ENCODE measurements at places on chromosomes 13 and 19.

GRCh38 chr13:49419276-49419675, 24.6 kb downstream of the CAB39L start:
- DNase-seq, result peak; percentile 15

GRCh38 chr19:16397791-16398529, 73.3 kb downstream of the KLF2 start:
- DNase-seq, result no peak

- no peak for DNase-seq
These were observed 704.3 kb downstream of the UQCRFS1 start for GRCh38 chr19:28508666-28509065.

- no peak for DNase-seq
These were observed 45.2 kb upstream of the URI1 start for GRCh38 chr19:29896802-29897201.

DNA sequence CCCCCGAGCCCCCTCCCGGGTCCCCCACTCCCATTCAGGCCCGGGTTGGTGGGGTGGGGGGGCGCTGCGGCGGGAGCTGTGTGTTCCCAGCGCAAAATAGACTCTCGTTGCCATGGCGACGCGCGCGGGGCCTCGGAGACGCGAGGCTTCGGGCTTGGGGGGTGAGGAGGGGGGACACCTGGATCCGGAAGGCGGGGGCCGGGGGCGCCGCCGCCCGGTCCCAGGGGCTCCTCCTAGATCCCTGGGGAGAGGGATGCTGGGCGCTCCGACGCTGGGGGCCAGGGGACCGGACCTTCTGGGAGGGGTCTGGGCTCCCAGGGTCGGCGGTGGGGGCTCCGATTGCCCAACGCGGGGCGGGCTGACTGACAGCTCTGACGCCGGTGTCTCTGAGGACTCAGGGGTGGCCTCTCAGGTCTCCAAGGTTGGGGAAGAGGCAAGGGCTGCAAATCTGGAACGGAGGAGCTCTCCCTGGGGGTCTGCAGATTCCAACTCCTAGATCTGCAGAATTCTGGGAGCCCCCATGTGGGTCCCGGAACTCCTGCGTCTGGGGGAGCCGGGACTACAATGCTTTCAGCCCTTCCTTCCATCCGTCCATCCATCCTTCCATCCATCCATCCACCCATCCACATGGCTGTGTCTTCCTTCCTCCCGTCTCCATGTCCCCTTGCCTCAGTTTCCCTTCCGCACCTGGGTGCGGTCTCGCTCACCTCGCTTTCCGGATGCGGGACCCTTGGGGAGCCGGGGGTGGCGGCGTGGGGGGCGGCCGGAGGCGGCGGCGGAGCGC, 9.1 kb upstream of the SHISA7 start:
- DNase-seq, result no peak

GRCh38 chr19:50365434-50366306, at the start of gene NAPSA:
TSS of gene NAPSA (minus strand) at chr19:50365639. CDS start at chr19:50365621, 18 bp downstream.
- no peak for DNase-seq

DNA sequence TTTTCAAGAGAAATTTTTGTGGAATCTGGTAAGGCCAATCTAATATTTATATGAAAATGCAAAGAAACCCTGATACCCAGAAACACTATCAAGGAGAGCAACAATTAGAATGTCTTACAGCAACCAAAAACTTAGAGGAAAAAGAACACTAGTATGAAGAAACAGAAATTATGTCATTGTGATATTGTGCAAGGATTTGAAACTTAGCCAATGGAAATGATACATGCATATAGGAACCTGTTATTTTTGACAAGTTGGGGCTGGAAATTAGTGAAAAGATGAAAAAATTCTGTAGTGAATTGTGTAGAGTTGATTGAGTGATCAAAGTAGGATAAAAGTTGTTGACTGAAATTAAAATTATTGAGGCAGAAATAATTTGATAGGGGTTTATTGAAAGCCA, 792.6 kb upstream of the SLITRK6 start:
- no peak for DNase-seq

DNA sequence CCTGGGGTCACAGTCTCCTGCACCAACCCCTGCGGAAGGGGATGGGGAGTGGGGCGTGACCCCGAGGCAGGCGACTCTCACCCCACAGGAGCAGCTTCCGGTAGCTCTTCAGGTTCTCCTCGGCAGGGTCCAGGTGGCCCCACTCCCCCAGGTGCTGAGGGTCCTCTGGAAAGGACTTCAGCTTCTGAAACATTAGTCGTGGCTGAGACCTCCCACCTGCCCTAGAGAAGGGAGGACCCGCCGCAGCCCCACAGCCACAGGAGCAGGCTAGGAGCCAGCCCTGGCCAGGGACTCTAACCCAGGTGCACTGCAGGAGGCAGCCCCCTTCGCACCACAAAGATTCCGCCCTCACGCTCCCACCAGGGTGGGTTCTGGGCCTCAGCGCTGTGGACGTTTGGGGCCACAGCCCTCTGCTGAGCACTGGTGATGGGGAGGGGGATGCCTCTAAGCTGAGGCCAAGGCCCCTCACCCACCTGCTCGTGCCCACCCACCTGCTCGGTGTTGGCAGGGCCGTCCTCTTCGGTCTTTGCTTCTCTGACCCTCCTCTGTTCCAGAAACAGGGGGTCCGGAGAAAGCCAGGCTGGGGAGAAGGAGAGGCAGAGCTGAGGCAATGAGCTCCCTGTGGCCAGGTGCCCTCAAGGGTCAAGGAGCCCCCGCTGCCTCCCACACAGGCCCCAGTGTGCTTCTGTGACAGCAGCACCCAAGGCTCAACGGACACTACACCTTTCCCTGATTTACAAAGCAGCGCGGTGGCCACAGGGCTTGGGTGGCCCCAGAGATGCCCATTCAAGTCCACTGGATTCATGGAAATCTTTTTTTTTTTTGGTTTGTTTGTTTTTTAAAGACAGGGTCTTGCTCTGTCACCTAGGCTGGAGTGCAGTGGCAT, 11.0 kb downstream of the ZSCAN18 start:
- DNase-seq, result no peak

GRCh38 chr19:28883241-28883693, 329.7 kb downstream of the UQCRFS1 start:
- DNase-seq, result peak; percentile 55

DNA sequence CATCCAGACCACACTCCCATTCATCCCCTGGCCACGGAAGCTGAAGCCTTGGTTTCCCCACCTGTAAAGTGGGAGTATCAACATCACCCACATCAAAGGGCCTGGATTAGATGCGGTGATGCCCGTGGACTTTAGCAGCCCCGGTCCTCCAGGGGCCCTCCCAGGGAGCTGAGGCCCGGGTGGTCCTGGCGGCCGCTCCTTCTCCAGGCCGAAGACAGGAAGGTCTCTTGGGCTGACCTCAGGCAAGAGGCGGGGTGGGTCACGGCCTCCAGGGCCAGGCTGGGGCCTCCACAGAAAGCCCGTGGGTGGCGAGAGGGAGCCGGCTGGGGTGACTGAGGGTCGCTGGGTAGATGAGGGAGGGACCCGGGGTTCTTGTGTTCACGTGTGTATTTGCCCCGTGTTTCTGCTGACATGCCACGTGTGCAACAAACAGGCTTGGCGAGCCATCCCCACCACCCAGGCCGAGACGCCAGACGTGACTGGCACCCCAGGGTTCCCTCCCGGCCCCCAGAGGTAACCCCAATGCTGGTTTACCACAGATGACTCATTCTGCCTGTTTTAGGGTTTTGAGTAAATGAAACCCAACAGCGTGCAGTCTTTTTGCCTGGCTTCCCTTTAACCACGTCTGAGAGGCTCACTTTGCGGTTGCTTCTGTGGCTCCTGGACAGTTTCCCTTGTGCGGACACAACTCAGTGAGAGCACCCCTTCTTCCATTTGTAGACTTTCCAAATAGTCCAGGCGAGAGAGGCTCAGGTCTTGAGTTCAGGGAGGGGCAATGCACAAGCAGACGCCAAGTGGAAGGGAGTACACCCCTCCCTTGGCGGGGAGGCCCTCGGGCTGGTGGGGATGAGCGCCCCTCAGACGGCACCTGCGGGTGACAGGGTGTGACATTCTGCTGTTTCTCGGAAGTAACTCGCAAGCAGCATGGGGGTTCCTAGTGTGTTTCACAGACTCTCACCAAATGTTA, 42.9 kb downstream of the C13orf46 start:
- no peak for DNase-seq

DNA sequence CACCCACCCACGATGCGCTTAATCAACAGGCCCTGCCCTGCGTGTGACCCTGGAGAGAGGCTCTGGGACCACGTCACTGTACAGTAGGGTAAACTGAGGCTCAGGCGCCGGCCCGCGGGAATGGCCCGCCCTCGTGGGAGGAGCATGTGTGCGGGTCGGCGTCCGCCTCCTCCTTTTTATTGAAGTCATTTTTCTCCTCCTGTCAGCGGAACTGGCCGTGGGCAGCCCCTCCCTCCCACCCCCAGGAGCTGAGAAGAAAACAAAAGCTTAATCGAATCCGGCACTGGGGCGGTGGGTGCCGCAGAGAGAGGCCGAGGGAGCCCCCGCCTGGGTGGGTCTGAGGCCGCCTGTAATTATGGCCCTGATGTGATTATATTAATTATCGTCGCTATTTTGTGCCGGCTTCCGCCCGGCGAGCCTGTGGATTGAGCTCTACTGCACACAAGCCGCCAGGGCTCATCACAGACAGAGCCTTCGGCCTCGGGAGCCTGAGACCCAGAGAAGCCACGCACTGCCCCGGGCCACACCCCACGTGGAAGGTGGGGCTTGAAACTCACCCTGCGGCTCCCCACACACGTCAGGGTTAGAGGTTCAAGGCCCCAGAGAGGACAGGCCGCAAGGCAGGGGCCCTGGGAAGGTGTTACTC, 7.0 kb downstream of the C2CD4C start:
- DNase-seq, result no peak

DNA sequence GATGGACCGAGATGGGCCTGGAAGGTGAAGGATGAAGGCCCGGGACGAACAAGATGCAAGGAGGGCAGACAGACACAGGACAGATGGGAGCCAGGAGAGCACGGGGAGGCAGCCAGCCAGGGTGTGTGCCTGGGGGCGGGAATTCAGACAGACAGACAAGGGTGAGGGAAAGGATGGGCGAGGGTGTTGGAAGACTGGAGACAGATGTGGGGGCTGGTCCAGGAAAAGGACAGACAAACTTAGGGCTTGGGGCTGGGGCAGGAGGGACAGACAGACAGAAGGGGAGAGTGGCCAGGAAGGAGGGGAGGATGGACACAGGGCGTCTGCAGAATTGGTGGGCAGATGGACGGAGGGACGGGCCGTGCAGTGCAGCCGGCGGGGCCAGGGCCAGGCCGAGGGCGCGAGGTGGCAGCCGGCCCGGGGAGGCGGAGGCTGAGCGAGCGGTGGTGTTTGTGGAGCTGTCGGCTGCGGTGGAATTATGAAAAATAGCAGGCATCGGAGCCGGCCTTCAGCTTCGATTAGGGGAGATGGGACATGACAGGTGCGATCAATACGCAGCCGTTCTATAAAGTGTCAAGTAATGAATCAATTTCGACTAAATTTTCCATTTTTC, 4.6 kb upstream of the ERFL start:
- no peak for DNase-seq

DNA sequence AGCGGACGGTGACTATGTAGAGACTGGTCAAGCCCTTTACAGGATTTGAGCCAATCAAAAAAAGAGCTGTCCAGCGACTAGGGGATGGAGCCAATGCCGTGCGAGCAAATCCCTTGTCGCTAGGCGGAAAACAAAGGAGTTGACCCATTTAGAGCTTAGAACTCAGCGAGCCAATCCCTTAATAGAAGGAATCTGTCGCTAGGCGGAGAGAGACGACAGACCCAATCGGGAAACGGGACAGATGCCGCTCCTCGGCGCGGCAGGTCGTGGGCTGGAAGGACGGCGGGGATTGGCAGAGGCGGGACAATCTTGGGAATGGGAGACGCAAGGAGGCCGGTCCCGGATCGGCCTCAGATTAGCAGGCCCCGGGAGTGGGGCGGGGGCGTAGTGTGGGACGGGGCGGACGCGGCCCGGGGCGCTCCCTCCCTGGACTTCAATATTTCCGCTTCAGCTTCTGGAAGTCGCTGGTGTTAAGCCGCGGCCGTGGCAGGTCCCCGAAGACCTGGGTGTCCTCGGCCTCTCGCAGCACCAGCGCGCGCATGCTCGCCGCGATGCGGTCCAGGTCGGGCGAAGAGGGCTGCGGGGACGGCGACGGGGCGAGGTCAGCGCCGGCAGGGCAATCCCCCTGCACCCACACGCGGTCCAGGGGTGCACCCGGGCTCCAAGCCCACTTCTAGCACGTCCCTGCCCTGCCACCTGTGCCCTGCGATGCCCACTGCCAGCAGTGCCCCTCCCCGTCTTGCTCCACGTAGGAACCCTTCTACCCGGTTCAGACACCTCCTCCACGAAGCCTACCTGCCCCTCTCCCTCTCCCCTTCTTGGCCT, 2.3 kb upstream of the PNKP start:
- peak; percentile 100 for DNase-seq

DNA sequence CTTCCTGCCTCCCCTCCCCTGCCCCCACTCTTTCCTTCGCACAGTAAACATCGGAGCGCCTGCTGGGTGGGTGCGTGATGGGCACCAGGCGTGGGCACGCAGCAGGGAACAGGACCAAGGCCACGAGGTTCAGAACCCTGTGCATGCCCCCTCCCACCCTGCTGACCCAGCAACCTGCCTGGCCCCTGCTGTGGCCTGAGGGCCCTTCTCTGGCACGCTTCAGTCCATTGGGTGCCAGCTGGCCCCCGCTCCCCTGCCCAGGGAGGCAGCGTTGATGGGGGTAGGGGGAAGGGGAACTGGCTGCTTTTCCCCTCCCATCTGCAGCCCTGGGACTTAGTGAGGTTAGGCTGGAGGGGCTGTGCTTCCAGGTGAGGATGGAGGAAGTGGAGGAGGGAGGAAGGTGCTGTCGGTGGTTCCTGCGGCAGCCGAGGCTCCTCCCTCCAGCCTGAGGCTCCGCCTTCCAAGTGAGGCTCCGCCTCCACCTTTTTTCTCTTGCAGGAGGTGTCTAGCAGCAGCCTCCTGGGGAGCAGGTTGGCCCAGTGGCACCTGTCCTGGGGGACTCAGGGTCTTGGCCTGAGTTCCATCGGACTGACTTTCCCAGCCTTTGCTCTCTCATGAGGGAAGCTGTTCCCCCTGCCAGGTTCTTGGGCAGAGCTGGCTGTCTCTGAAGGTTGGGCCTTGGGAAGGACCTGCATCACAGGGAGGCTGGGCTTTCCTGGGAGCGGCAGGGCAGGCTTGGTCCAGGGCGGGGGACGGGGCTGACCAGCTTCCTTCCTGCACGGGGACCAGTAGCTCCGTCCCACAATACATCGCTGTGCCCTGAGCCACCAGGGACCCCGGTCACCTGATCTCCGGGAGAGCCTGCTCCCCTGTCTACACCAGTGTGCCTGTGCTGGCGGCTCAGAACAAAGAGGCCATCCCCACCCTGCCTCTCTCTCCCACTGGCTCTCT, 7.3 kb downstream of the PIAS4 start:
- DNase-seq, result no peak

DNA sequence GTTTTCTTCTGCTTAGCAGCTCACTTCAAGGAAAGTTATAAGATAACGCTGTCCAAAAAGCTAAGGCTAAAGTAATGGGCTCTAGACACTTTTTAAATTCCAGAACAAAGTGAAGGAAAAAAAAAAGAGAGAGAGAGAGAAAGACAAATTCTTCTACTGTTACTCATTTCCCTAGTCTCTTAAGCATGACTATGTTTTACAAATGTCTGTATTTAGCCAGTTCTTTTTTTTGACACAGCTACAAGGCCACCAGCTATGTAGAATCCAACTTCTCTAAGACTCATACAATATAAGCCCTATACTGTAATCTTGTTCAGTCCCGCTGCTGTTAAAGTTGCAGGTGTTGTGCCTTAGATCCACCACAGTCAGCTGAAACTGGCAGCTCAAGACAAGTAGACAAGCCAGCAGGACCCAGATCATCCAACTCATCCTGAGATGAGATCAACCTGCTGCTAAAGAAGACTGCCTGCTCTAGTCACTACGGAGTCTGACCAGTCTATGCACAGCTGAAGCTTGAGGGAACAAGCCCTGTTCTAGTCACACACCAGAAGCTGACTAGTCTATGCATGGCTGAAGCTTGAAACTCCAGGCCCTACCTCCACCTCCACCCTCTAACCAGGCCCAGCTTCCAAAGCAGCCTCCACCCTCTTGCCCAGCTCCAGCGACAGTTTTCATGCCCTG, 10.3 kb upstream of the ZNF83 start:
- peak; percentile 71 for DNase-seq

All from EH (cell line).